ENCODE measurements at places on chromosomes 2 and 18. TPM values are rescaled to one million over a fixed set of nuclear protein-coding genes. Genes with fewer than 3 reads are reported as not detected.

The FAM136A gene
- total RNA-seq = 26.0 TPM

The SRD5A2 gene
- total RNA-seq = not detected

The KANSL1L gene
- 18.1 TPM for total RNA-seq

The CDH20 gene
- total RNA-seq = not detected

Measured in left ventricle myocardium inferior (tissue), 1 donor.